WTC11 (cell line): ENCODE measurements at places on chromosomes 3 and 15.

DNA sequence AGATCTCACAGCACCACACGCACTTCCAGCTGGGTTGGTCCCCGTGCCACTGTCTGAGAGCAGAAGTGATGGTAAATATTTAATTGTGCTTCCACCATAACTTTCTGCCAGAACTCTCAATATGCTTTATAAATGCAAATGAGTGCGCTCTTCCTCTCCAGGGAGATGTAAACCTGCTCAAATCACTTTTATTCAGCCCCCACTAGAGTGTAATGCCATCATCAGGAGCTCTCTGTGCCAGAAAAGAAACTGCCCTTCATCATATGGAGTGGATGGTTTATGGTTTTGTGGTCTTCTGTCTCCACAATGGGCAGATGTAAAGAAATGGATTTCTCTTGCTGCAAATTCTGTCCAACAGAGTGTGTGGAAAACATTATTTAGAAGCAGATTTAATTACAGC is 127.0 kb downstream of the EPHB1 start:
- DNase-seq: no peak

GRCh38 chr3:37530047-37530697 is 331.5 kb upstream of the CTDSPL start:
- no peak for DNase-seq

DNA sequence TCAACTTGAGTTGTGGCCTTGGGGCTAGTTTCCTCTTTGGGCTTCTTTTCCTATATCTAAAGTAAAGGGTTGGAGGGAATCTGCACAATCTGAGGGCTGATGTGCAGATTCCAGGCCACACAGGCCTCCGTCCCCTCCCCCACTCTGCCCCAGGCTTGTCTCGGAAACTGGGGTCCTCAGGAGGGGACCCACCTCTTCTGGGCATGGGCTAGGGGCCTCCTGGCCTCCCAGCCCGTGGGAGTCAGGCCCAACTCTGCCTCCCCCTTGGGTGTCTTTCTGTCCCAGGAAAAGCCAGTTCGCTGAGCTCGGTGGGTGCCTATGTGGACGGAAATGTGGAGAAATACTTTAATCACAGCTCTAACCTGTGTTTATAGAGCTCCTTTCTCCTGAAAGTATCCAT is 4.8 kb downstream of the SMAD6 start:
- no peak for DNase-seq

DNA sequence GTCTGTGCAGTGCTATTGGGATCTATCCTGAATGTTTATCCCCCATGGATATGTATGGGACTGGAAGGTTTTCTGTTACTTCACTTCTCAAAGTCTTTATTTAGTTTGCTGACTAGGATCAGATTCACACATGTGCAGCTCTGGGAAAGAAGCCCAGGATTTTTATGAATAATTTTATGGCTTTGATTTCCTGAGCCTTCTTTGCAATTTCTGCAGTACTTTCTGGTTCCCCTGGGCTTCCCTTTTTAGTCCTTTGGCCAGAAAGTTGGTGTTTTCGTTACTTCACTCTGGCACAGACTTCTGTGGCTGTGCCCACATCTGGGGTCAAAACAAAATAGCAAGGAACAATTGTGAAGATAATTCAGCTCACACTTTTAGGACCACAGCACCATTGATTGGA is 721.0 kb downstream of the OTOL1 start:
- no peak for DNase-seq

DNA sequence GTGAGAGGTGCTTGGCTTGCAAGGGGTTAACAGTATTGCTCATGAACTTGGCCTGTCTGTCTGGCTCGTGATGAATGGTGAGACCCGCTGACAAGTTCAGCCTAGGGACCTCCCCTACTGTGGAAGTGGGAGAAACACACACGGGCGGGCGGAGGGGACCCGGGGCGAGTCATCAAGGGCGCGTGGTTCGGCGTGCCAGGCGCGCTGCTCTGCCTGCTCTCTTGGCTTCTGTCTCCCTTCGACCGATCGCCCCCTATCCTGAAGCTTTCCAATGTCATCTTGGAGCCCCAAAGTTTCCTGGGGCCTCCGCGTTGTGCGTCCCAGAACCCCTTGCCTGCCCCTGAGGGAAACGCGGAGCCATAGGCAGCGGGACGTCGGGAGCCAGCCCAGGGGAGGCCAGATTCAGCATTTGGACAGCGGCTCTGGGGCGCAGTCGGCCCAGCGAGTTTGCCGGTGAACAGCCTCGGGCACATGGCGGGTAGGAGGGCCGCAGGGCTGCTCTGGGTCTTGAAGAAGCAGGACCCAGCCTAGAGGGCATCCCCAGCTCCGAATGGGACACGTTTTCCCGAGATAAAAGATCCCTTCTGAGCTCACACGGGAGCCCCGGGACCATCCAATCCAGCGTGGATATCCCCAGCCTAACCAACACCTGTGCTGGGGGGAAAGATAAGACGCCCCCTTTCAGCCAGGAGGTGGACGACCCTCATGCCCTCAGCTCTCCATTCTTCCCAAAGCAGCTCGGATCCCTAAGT is 27.0 kb upstream of the POLG start:
- DNase-seq: peak; percentile 86

DNA sequence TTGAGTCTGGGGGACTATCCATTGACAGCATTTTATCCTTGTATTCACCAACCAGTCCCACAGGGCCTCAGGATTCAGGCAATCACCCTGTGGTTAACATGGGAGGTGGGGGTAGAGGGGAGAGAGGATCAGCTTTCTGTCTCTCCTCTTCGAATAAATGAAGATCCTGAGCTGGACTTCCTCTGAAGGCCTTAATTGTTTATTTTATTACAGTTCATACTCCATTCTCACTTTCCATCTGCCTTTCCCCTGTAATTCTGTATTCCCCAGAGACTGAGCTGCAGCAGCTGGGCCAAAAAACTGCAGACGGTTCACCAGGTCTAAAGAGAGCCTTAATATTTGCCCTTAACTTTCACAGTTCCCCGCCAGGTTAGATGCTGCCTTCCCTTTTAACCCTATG is 11.9 kb downstream of the TAGLN3 start:
- DNase-seq: no peak
